Astrocyte of the cerebellum (primary cell): ENCODE measurements at places on chromosomes 3 and 15.

GRCh38 chr3:66723231-66723630, 222.4 kb upstream of the LRIG1 start:
- DNase-seq: no peak

DNA sequence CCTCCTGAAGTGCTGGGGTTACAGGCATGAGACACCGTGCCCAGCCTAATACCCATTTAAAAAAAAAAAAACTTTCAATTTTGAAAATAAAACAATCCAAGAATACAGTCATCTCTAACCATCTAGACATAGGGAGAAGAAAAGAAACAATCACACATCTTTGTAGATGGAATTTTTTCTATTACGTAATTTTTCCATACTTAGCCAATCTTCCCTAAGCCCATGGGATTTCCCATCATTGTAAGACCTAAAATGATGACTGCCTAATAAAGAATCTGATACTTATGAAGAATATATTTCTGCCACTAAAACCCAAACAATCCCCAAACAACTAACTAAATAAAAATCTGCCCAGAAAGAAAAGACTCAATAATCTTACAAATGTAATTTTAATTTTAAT, 88.7 kb downstream of the CBLB start:
- no peak for DNase-seq

DNA sequence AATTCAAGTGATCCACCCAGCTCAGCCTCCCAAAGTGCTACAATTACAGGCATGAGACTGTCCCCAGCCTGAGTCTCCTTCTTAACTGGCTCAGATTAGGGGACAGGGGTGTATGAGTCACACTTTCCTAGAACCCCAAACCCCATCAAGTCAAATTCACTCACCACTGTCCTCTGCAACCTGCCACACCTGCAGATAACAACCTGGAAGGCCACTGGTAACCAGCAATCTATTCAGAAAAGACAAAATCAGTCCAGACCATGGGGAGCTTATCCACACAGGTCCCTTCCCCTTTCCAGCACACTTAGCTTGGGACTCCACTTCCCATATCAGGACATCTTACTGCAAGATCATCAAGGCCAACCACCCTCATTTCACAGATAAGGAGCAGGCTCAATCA, 6.4 kb downstream of the WDR73 start:
- DNase-seq: no peak

- DNase-seq: no peak
These were observed 23.8 kb upstream of the TCF12 start for GRCh38 chr15:56894601-56895000.

GRCh38 chr3:16148783-16149182, 25.7 kb upstream of the GALNT15 start:
- peak; percentile 97 for DNase-seq

DNA sequence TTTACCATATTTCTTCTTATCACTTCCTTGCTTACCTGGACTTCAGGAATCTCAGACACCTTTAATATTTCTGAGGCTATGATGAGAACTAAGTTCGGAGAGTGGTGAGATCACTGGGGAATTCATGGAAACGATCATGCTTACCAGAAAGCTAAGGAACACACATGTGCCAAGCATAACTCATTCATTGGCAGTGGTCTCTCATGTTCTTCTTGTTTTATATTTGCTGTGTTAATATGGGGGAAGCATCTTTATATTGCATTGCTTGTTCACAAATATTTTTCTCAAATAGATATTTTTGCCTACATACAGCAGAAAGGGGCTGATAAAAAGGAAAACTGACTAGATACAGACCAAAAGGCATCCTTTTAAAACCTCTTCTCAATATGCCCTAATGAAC, 55.8 kb downstream of the COL6A6 start:
- no peak for DNase-seq

DNA sequence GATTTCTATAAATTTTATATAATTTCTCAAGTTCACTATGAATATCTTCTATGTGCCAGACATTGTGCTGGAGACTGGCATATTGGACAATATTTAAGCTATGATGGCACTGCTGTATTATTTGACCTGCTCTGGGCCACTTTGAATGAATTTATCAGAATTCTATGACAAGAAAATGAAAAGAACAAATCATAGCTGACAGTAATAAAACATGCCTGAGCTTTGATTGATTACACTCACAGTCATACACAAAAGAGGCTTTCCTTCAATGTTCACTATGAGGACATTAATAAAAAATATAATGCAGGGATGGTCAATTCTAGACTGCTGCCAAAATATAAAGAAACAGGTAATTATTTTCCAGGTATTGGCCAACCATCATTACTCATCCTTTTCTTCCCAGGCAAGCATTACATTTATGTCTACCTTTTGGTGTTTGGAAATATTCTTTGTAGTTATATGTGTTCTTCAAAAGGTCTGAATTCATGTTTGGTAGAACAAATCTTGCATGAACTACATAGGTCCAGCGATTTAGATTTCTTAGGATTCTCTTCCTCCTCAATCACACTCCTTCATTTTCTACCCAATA, 81.0 kb upstream of the ALCAM start:
- no peak for DNase-seq

GRCh38 chr3:136783708-136784191, 31.6 kb upstream of the STAG1 start:
- no peak for DNase-seq

DNA sequence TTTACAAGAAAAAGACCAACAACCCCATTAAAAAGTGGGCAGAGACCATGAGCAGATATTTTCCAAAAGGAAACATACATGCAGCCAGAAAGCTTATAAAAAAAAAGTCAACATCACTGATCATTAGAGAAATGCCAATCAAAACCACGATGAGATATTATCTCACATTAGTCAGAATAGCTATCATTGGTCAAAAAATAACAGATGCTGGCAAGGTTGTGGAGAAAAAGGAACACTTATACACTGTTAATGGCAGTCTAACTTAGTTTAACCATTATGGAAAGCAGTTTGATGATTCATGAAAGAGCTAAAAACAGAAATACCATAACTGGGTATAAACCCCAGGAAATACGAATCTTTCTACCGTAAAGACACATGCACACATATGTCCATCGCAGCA, 76.3 kb downstream of the SUCNR1 start:
- no peak for DNase-seq

DNA sequence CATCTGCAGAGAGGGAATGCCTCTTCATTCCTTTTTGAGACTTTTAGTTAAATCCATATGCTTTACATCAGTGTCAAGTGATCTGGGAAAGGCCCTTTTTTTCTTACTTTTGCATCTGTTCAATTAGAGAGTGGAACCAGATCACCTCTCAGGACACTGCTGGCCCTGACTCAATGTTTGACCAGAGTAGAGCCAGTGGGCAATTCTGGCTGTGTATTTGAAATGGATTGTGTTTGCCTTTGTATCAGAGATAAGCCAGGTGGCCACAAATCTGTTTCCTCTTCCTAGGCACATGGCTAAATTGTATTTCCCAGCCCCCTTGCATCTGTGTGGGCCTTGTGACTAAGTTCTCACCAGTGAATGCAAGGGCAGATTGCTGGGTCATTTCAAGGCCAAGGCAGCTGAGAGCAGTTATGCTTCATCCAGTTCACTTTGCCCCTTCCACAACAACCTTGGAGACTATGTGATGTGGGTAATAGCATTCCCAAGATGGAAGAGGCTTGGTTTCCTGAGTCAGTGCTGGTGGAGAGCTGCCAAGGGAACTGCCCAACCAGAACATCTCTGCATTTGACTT, 75.6 kb upstream of the CACNA2D3 start:
- DNase-seq: peak; percentile 22
